Activated T-cell treated with anti-CD3 and anti-CD28 coated beads for 4 hours (primary cell): ENCODE measurements at places on chromosomes 12 and 14.

DNA sequence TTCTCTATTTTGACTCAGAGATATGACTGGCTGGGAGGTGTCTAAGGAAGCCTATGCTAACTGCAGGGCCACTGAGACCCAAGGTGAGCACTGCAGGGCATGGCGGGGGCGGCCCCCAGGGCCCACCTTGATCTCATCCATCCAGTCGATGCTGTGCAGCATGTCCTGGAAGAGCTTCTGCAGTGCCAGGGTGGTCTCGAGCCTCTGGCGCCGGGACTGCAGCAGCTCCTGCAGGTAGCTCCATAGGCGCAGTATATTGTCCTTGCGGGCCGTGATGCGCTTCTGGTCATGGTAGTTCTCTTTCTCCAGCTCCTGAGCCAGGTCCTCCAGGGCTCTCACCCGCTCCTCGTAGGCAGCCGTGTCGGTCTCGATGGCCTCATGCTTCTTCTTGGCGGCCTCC lies 84.5 kb downstream of the SPTB start:
- no peak for DNase-seq

GRCh38 chr12:4771172-4771959 lies 51.2 kb downstream of the GALNT8 start:
- DNase-seq = no peak

DNA sequence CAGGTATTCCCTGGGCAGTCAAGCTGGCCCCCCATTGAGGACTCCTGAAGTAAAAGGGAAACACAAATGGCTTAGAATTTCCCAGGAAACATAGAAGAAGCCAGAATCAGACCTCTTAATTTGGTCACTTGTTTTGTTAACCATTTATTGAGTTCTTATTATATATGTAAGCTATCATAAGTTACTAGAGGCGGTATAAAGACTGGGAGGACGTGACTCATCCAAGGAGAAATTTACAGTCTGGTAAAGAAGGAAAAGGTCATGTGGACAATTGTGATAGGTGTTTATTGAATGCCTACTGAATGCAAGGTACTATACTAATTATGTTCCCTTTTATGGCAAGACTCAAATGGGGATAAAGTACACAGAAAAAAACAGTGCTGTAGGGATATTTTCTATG lies 146.7 kb downstream of the DYRK2 start:
- DNase-seq = no peak

- DNase-seq = no peak
These were observed 118.6 kb downstream of the TMTC1 start for GRCh38 chr12:29665107-29665506.

- no peak for DNase-seq
These were observed 64.2 kb downstream of the CLMN start for GRCh38 chr14:95255487-95255886.

GRCh38 chr12:39451977-39452376 lies 9.1 kb upstream of the KIF21A start:
- DNase-seq = no peak

DNA sequence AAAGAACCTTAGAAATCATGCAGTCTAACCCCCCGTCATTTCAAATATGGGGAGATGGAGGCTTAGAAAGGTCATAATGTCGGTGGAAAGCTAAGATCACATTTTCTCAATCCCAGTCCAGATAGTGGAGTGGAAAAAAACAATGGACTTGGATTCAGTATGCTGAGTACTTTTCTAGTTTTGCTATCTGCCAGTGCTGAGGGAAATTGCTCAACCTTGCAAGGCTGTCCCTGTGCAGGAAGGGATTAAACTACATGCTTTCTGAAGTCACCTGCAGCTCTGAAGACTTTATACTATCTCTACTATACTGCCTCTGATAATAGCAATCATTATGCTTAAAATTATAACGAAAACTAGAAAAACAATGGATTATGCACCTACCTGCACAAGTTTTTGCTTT lies 272.8 kb downstream of the LRIG3 start:
- DNase-seq = no peak

DNA sequence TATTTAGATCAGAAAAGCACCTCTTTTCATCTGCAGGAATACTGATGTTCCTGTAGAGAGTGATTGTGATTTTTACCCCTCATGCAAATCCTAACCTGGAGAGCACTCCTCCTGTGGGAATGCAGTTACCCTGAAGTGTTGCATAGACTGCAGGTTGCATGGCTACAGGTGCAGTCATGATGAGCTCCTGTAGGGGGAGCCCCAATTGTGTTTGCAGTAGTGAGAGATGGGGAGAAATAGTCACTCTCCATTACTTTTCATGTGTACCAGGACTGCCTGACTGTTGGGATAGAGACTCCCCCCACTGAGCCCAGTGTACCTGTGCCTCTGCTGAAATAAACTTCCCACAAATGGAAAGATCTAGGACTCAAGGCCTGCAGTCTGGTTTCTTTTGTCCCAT lies 1086.5 kb downstream of the SLC6A15 start:
- DNase-seq = no peak

DNA sequence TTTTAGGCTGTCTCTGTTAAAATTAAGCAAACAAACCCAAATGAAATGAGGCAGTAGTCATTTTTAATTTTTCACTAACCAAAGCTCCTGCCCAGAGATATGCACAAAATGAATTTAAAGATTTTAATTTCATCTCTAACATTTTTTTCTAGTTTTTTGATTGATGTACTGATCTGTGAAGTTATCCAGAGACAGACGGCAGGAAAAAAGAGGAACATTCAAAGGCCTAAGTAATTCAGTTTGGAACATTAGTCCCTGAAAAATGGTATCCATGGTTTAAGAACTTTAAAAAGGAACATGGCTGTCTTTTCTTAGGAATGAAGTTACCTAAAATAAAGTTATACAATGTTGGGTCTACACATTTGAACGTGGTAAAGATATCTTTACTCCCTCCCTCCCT lies 498.8 kb upstream of the LMO3 start:
- no peak for DNase-seq

GRCh38 chr14:106141242-106142220 lies 615.1 kb downstream of the TMEM121 start:
- no peak for DNase-seq

DNA sequence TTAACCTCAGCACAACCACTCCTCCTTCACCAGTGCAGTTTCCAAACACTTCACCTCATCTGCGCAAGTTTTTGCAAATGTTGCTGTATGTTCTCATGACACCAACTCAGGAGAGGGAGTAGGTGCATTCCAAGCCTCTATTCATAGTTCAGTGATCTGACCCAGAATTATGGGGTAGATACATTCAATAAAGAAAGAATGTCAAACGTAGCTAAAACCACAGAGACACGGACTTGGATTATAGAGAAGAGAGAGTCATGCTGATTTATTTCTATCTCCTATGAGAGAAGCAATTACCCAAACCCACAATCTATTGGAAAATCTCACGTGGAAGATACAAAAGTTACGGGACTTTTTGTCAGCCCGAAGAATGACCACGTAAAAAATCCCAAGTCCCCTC lies 1006.0 kb upstream of the TMEM132C start:
- DNase-seq = no peak

DNA sequence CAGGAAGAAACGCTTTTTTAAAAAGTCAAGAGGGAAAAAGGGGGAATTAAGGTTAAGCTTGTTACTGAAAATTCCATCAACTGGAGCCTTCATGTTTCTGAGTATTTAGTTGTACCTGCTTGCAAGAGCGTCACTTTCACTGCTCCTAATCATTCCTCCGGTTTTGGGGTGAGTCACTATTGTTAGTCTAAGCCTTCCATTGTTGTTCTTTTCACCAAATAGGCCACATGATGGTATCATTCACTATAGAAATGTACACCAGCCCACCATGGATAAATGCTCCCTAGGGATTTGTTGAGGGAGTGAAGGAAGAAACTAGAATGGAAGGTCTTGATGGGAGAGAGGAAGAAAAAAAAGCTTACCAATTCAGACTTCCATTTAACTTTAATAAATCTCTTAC lies 3.0 kb downstream of the IL22 start:
- DNase-seq = no peak

DNA sequence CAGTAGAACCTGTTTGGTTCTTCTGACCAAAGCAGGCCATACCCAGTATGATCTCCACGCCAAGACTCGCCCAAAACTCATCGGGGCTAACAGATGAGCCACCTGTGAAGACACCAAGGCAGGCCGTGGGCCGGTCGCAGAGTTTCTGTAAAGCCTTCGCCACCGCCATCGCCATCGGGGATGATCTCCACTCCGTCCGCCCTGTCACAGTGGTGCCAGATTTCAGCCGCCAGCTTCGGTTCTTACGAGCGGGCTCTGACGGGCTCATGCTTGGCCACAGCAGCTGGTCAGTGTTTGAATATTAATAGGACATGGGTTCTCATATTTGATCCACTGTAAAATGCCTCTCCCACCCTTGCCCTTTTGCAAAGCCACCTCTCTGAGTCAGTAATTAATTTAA lies 113.2 kb upstream of the TMEM132D start:
- no peak for DNase-seq

DNA sequence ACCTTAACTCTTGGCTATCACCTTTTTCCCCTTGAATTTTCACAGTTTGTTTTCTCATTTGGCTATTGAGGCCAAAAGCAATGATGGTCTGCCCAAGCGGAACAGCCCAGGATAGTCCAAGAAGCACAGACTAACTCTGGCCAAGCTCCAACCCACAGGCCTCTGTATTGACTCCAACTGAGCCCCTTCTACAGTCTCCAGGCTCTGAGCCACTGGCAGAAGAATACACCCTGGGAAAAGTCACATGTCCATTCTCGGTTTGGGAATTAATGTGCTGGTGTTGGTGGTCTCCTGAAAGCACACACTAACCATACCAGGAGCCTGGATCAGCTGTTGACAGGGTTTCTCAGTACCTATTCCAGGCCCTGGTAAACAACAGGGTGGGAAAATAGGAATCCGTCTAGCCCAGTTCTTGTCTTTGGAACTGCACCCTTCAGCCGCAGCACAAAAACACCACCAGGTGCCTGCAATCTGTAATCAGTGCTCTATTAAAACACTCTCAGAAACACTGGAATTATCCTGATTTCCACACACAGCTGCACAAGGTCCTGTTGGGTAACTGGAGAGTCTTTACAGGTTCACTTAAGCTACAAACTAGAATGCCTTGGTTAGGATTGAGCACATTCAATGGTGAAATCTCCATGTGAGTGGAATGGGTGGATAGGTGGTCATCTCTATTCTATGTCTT lies 63.6 kb downstream of the STXBP6 start:
- DNase-seq = no peak

DNA sequence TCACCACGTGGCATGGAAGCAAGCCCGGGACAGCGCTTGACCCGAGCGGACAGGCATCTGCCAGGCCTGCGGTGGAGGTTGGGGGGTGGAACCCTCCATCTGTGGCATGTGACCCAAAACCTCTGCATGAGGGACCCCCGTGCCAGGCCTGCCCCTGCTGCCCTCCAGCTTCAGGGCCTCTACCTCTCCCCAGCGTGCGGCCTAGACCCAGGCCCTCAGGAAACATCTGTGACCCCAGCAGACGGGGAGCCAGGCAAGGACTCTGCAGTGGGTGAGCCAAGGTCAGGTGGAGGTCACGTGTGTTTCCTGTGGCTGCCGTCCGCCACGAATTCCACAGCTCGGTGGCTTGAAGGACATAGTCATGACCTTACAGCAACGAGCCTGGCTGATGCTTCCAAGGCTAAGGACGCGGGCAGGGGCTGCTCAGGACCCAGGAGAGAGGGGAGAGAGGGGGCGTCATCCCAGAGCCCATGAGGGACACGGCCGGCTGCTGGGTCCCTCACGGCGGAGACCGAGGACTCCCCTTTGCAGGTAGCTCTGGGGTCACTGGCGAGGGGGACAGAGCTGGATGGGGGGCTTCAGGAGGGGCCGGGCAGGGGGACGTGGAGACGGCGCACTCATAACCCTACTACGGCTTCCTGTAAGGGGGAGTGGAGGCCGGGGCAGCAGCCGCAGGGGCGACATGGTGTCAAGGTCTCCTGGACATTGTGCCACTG lies 91.5 kb downstream of the GALNT9 start:
- DNase-seq = no peak

GRCh38 chr14:74946659-74947281 lies 8.6 kb downstream of the PGF start:
- DNase-seq = no peak

DNA sequence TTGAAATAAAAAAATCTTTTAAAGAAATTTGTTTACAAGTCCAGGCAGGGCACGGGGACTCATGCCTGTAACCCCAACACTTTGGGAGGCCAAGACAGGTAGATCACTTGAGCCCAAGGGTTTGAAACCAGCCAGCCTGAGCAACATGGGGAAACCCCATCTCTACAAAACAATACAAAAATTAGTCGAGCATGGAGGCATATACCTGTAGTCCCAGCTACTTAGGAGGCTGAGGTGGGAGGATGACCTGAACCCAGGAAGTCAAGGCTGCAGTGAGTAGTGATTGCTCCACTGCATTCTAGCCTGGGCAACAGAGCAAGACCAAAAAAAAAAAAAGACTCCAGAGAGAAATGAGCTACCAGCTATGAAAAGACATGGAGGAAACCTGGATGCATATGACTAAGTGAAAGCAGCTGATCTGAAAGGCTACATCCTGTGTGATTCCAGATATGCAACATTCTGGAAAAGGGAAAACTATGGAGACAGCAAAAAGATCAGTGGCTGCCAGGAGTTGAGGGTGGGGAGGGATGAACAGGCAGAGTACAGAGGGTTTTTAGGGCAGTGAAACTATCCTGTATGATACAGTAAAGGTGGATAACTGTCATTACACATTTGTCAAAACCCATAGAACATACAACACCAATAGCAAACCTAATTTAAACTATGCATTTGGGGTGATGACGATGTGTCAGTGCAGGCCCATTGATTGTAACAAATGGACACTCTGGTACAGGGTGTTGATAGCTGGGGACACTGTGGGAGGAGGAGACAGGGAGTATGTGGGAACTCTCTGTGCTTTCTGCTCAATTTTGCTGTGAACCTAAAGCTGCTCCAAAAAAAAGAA lies 59.9 kb downstream of the PRKAB1 start:
- no peak for DNase-seq

DNA sequence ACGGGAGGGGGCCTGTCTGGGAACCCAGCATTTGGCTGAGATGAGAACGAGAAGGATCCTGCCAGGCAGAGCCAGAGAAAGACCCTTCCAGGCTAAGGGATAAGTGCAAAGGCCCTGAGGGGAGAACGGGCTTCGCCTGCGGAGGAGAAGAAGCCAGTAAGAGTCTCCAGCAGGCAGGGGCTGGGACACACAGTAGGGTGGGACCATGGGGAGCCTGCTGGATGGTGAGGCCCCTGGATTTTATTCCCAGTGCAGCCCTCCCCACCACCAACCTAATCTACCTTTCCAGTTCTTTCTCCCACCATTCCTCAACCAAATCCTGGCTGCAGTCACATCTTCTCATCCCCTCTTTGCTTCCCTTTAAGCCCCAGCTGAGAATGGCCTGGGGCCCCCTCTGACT lies 12.6 kb downstream of the RAPGEF3 start:
- no peak for DNase-seq

DNA sequence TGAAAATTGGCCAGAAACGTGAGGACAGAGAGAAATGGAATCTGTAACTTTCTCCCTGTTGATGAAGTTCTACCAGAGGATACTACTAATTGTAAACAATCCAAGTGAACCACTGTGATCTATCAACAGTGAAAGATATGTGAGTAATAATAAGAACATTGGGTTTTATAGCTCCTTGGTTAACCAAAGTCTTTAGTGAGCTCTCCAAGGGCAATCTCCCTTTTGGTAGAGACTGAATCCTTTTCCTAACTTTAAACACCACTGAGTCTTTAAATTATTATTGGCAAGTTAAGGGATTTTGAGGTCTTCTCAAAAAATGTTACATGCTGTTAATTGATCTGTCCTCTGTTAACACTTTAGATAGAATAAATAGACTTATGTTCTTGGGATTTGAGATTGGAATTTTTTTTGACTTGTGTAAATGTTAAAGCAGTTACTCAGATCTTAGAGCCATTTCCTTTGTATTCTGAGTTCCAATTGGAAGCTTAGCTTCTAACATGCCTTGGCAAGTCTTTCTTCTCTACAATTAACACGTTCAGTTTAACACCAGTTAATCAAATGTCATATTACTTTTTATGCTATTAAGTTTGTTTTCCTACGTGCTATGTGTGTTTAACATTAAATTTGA lies 338.2 kb upstream of the DDHD1 start:
- no peak for DNase-seq
